ENCODE measurements at places on chromosomes 11 and 22.

DNA sequence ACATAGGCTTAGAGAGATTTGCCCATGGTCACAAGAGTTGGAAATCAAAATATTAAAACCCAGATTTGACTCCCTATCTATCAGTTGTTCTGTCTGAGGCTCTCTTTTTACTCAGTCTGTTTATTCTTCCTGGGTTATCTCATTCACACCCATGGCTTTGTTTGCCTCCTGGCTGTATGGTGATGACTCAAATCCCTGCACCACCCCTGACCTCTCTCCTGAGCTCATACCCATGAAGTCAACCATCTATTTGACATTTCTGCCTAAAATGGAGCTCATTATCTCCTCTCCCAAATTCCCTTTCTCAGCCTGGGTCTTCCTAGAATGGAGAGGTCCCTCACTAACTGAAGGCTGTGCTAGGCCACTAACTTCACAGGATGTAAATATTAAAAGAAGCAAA lies 27.8 kb upstream of the CCDC134 start:
- DNase-seq, result no peak

DNA sequence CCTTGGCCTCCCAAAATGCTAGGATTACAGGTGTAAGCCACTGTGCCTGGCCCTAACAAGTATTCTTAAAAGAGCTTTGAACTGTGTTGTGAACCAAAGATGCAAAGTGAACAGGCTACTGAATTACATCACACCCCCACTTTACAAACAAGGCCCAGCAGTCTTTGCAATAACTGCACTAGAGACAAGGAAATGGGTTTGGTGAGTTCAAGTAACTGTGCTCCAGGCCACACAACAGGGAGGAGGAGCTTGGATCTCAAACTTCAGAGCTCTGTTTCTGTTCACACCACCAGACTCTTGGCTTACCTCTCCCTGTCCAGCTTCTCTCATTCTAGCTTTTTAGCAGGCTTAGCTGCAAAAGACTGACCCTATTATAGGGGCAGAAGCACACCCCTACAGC lies 30.4 kb upstream of the RASL10A start:
- DNase-seq, result no peak

- DNase-seq, result no peak
These were observed 45.7 kb upstream of the TP53AIP1 start for GRCh38 chr11:128988242-128988970.

DNA sequence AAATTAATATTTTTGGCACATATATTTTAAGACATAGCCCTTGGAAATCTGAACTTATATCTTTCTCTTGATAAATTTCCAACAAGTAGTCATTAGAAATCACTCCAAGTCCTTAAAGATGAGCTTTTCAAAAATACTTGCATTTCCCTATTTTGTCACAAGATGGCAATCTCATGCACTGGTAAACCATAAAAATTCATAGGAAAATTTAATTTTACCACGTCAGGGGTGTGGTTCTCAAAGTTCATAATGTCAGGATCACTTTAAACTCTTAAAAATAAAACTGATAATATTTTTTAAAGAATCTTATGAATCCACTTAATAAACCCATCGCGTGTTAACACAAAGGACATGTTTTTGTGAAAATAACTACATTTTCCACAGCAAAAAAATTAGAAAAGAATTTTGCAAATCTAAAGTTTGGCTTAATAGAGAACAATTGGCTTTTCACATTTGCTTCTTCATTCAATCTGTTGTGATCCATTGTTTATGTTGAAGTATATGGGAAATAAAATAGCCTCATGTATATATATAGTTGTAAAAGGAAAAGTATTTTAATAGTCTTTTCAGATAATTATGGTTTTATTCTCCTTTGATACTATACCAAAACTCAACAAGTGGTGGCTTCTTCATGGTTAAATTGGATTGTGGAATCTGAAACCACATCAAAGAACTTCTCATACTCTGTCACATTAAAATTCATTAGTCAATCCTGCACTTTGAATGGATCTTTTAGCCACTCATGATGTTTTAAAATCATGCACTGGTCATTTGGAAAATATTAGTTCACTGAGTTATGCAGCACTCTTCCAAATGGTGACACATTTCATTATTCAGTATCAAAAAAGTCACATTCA lies 169.1 kb downstream of the CADM1 start:
- no peak for DNase-seq

- DNase-seq, result no peak
These were observed 15.4 kb downstream of the SLC3A2 start for GRCh38 chr11:62896049-62896448.
